ENCODE measurements at places on chromosomes 3 and 15.

GRCh38 chr3:188394623-188395022 is 240.7 kb downstream of the LPP start:
- DNase-seq = peak; percentile 18

GRCh38 chr15:93087825-93088199 is 1.2 kb downstream of the RGMA start:
- peak; percentile 73 for DNase-seq

DNA sequence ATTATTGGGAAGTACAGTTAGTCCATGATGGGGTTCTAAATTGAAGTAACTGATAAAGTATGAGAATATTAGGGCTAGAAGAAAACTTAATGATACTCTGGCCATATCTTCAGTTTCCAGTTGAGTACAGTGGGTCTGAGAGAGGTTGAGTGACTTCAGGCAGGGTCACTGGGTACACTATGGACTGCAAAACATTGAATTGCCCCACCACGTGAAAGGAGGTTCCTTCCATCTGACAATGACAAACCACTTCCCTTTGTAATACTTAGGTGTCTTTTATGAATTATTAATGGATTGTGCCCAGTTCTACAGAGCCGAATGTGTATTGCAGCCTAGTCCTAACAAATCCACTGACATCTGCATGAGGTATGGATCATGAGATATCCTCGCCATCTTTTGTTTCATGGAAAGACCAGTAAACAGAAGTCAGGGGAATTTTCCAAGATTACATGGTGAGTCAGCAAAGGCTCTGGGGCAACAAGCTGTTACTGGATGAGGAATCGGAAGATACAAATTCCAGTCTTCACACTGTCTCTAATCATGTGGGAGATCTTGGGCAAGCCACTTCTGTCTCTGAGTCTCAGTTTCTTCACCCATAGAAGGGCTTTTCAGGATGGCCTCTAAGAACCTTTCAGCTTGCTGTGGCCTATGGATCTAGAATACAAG is 66.5 kb upstream of the BCL6 start:
- peak; percentile 56 for DNase-seq

GRCh38 chr15:79185199-79185598 is 94.6 kb upstream of the RASGRF1 start:
- DNase-seq = no peak

- no peak for DNase-seq
Measured at GRCh38 chr3:149497966-149498670, 23.6 kb downstream of the TM4SF4 start.

- DNase-seq = no peak
Measured at GRCh38 chr3:48387634-48388033, 15.6 kb downstream of the FBXW12 start.

- DNase-seq = peak; percentile 23
Measured at GRCh38 chr3:138461246-138461645, 26.8 kb downstream of the ESYT3 start.

DNA sequence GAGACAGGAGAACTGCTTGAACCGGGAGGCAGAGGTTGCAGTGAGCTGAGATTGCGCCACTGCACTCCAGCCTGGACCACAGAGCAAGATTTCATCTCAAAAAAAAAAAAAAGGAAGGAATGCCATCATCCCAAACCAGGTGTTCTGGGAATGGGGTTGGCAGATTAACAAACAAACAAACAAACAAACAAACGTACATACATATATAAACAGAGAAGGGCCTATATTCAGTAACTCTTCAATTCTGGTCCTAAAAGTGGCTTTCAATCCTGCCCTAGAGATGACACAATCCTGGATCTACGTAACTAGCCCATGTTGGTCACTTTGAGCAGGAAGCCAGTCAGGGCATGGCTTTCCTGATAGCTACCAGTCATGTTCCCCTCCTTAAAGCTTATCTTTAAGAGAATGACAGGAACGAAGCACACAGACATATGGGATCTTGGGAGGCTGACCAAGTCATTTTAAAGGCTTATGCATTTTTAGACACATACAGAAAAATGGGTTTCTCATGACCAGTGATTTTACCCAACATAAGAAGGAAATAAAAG is 29.9 kb upstream of the RAB11A start:
- no peak for DNase-seq

DNA sequence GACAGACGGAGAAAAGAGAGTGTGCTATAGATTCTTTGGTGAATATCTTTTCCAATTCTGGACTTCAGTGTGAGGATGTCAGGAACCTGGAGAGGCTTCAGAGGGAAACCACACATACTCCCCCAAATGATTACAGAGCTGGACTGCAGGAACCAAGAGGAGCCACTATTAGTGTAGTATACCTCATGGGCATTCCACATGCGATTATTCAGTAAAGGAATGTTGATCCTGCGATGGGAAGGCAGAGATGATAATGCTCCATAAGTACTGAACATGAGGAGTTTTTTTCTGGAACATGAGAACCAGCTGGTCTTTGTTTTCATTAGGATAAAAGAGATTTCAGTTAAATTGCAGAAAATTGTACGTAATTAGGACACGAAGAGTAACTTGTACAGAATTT is 18.7 kb downstream of the STARD9 start:
- peak; percentile 20 for DNase-seq

DNA sequence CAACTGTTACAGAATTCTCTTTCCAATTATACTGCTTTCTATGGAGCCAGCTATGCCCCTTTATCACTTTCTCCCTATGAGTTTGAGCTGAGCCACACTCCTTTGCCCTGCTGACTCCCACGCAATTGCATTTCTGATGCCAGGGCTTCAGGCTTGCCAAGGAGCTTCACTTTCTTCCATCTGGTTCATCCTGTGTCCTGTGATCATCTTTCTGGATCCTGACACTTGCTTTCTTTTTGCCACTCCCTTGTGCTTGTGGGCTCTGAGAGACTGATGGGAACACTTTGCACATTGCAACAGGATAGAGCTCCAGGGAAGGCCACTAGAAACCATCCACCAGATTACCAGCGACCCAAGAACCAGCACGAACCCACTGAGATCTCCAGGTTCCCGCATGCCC is 77.0 kb upstream of the SEC13 start:
- no peak for DNase-seq

- DNase-seq = no peak
Measured at GRCh38 chr3:40593351-40593750, 68.6 kb downstream of the ZNF621 start.

DNA sequence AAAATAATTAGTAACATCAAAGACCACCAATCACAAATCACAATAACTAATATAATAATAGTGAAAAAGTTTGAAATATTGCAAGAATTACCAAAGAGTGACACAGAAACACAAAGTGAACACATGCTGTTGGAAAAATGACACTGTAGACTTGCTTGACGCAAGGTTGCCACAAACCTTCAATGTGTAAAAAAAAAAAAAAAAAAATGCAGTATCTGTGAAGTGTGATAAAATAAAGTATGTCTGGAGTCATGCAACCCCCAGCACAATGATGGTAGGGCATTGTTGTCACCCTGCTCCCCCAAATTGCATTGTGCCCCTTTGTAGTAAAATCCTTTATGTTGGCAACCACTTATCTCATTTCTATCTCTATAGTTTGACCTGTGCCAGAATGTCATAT is 190.6 kb downstream of the PLCL2 start:
- no peak for DNase-seq

DNA sequence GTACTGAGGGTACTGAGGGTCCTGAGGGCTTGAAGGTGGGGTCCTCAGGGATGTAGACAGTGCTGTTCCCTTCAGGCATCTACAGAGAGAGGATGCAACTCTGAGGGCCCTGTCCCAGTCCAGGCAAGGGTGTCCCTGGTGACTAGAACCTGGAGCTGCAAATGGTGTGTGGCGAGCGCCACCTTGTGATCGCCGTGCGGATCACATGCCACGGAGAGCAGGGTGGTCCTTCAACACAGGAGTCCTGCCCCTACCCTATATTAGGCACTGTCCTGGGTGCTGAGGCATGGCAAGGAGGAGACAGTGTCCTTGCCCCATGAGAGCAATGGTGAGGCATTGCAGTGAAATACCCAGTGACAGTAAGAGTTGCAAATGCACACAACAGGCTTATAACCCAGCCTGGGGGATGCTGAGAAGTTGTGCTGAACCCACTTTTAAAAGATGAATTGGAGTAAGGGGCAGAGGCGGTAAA is 23.6 kb downstream of the RHCG start:
- DNase-seq = peak; percentile 49

DNA sequence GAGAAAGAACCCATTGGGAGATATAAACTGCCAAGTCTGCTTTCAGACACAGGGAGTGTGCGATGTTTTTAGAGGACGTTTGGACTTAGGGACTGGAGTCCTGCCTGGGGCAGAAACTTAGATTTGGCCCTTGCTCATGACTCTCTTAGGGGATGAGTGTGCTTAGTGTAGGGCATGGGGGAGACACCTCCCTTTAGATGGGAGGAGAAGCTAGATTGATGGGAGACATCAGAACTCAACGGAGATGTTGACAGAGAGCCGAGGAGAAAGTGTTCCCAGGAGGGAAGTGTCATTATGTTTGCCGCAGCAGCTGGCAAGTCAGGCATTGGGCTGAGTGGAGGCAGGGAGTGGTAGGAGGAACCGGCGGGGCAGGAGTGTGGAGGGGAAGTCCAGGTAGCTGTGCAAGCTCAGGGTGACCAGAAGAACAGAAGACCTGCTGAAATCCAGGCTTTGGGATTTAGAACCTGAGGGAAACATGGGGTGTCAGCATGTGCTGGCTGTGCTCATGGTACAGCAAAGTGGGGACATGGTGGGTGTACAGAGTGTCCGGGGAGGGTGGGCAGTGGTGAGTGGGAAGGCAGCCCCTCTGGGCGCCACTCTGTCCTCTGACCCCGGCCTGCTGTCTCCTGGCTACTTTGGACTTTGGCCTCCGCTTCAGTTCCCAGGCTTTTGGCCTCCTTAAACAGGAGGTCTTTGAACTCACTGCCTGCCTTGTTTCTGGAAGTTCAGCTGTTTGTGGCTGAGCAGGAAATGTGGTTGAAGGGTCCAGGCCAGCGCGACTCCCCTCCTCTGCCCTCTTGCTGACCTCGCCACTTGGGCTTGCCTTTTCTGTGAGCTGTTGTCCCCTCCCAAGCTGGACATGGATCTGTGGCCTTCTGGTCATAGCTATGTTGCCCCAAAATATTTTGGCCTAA is 324.0 kb upstream of the LRRFIP2 start:
- DNase-seq = no peak

GRCh38 chr3:145953316-145953715 is 207.7 kb downstream of the PLOD2 start:
- DNase-seq = no peak

GRCh38 chr15:100623301-100623700 is 20.9 kb downstream of the ASB7 start:
- DNase-seq = no peak

GRCh38 chr3:160707187-160707794 is 30.3 kb downstream of the ARL14 start:
- DNase-seq = peak; percentile 75

GRCh38 chr3:138066383-138066782 is 49.0 kb downstream of the DZIP1L start:
- no peak for DNase-seq

- DNase-seq = no peak
Measured at GRCh38 chr3:130857336-130858026, 36.4 kb upstream of the ATP2C1 start.

DNA sequence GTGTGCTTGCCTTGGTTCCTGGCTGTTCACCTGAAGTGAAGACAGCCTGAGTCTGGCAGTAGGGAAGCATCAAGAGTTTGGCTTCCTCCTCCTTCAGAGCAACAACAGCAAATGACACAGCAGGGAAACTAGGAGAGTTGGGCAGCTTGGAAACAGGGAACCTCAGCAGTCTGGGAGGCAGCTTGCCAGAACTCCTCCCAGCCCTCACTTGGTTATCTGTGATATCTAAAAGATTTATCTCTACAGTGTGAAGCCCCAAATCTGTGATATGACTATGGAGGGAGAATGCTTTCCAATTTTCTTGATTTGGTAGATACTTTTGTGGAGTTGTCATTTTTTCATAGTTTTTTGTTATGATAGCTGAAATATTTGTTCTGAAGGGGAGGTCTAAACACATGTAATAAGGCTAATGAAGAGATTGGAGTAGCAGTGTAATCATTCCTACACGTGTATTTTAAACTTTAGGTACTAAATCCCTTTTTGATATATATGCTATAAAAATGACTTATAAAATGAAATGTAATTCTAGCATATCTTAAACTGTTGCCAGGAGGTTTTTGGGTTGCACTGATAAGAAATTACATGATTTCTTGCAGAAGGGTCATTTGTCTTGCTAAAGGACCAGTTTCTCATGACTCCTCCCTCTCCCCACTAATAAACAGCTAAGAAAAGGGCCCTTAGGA is 20.8 kb downstream of the UBE2E1 start:
- no peak for DNase-seq

DNA sequence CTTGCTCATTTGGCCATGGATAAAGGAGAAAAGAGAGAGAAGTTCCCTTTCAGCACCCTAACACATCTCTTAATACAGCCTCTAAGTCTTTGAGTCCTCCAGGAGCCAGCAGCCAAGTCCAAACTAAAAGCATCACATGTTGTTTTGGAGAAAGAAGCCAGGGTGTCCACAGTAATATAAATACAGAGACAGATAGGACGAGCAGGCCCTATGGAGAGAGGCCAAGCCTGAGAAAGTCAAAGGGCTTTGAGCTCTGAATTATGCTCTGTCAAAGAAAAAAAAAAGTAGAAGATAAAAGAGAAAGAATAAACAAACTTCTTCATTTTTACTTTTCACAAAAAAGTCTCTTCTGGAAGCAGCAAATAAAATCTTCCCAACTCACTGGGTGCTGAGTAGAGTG is 92.4 kb upstream of the THBS1 start:
- no peak for DNase-seq

DNA sequence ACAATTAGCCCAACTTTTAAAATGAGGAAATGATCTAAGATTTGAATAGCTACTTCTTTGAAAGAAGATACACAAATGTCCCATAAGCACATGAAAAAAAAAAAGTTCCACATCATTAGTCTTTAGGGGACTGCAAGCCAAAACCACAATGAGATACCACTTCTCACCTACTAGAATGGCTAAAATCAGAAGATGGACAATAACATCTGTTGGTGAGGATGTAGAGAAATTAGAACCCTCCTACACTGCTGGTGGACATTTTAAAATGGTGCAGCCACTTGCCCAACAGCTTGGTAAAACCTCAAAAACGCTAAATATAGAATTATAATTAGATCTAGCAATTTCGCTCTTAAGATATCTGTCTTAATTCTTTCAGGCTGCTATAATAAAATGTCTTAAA is 77.1 kb downstream of the MEX3B start:
- DNase-seq = no peak

DNA sequence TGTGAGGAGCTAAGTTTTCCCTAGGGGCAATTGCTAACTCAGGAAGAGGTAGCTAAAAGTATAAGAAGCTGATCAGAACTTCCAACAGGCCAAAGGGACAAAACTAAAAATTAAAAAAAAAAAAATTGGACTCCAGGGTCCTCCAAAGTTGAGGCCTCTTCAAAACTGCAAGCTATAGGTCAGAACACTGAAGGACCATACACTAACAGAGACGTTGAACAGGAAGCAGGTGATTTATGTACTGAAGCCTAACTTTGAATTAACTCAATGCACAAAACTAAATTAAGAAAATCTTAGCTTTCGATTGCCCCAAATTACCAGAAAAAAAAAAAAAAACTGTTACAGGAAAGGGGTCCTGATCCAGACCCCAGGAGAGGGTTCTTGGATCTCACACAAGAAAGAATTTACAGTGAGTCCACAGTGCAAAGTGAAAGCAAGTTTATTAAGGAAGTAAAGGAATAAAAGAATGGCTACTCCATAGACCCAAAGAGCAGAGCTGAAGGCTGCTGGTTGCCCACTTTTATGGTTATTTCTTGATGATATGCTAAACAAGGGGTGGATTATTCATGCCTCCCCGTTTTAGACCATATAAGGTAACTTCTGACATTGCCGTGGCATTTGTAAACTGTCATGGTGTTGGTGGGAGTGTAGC is 442.8 kb upstream of the NECTIN3 start:
- DNase-seq = no peak
